ENCODE measurements at places on chromosomes 5 and 9.
A peak's percentile ranks its signal among the peaks of the same experiment; 100 is the strongest.

DNA sequence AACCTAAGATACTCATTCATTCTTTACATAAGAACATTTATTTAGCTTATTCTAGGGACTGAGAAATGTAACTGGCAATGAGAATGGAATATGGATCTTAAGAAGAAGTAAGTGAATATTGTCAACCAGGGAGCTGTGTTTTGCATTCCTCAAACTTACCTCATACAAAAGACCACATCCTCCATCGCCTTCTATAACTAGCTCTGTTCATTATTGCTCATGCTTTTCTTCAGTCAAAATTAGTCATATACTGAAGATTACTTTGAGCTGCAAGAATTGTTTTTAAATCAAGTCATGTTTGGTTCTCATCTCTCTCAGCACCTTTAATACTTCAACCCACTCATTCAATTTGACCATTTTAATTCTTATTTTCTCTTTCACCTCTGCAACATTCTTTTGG, 140.3 kb upstream of the RASA1 start:
- peak; percentile 10 for DNase-seq

GRCh38 chr5:95892784-95893354, 68.8 kb downstream of the ELL2 start:
- peak; percentile 40 for DNase-seq

DNA sequence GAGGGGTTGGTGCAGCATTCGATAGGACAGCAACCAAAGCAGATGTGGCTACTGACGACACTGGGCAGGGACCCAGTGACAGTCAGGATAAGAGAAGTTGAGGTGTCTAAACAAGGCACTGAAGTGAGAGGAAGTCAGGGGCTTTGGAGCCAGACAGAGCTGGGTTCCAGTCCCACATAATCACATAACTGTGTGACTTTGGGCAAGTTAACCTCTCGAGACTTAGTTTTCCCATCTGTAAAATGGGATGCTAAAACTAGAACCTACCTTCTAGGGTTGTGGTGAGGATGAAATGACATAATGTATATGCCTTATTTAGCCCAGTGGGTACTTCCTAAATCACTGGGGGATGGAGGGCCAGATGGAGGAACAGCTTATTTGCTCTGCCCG, 3.1 kb downstream of the ANGPTL2 start:
- DNase-seq = no peak

GRCh38 chr5:14472986-14473567, 108.5 kb upstream of the OTULINL start:
- DNase-seq = no peak

DNA sequence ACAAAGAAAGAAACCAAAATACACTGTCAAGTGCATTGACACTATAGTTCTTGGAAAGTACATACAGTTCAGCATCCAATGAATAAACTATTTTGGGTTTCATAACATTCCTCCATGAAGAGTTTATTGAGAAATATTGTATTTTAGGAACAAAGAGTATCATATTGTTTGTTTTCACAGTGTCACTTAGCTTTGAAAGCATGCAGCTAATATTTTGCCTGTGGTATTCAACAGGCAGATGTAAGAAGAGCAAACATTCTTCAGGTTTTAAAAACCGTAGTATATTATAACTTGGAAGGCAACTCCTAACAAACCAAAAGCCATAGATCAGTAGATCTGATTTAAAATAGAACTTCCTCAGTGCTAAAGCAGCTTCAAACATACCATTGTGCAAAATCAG, 4.5 kb downstream of the PRELID2 start:
- DNase-seq = no peak

GRCh38 chr9:4371108-4371507, 71.2 kb upstream of the GLIS3 start:
- DNase-seq = no peak

- no peak for DNase-seq
Measured at GRCh38 chr9:108621991-108622855, 233.6 kb downstream of the ACTL7B start.

GRCh38 chr9:35658968-35659220, 802 bp downstream of the CCDC107 start:
- no peak for DNase-seq

GRCh38 chr9:101737165-101737704, 1.2 kb downstream of the GRIN3A start:
- DNase-seq = no peak
